ENCODE measurements at places on chromosomes 13 and 19.

DNA sequence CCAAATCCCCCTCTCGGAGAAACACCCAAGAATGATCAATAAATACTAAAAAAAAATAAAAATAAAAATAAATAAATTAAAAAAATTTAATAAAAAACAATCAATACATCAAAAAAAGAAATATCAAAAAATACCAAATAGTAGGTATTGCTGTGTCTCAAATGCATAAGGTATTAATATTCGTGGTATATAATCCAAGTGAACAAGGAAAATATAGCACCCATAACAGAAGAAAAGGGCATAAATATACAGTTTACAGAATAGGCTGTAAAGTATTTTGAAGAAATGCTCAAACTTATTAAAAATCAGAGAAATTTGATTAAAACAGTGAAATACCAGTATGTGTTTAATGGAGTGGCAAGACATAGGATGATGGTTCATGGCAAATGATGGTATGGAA lies 7.6 kb upstream of the ZNF227 start:
- DNase-seq, result no peak

- no peak for DNase-seq
Observed at GRCh38 chr19:48418317-48419064, 25.0 kb downstream of the GRIN2D start.

DNA sequence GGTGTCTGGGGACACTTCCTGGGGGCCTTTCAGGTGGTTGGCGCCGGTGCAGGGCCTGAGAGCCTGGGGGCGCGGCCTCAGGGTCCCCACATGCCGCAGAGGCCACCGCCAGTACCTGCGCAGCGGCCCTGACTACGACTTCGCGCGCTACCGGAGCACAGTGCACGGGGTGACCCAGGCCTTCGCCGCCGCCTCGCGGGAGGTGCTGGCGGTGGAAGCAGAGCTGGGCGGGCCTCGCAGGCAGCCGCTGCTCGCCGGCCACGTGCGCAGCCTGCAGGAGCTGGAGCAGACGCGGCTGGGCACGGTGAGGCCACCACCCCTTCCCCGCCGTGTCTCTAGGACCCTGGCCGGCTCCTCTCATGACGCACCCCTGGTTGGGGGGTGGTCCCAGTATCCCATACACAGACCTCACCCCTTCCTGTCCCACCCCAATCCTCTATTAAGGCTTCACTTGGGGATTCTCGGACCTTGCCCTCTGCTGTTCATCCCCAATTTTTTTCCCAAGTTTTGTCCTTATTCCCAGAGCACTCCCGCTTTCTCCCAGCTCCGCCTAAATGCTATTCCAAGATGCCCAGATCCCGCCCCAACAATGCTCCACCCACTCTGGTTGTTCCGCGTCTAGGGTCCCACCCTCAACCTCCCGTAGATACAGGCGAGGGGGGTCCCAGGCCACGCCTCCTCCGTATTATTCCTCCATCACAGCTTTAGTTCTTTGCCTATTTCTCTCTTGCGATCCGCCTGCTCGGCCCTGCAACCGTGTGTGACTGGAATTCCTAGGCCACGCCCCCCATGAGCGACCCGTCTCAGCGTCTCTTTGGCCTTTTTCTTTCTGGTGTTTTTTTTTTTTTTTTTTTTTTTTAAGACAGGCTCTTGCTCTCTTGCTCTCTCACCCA lies 1.0 kb downstream of the REX1BD start:
- DNase-seq, result peak; percentile 71

DNA sequence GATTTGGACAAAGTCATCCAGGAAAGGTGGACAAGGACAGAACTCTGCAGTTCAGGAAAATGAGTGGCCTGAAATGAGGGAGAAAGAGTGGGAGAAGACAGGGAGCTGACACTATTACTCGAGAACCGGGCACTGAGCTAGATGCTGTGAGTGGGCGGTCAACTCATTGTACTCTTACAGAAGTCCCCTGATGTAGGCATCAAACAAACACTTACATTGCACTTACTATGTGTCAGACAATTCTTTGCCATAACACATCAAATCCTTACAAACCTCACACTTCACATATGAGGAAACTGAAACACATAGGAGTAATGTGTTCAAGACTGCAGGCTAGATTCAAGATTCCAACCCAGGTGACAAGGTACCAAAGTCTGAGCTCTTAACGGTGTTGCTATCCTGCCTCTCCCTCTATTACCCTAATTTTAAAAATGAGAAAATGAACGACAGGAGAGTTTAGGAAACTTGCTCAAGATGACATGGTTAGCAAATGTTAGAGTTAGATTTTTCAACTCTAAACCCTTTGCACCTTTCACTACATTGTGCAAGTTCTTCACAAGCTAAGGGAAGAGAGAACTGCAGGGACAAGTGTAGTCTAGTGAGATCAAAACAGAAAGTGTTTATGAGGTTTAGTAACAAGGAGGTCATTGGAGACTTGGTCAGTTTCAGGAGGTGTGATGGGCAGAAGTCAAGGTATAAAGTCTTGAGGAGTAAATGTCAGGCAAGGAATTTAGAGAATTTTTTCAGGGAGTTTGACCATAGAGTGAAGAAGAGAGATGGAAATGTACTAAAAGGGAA lies 4.9 kb upstream of the MEDAG start:
- no peak for DNase-seq

- DNase-seq, result no peak
Observed at GRCh38 chr13:113207890-113208420, 514 bp downstream of the PCID2 start.

- no peak for DNase-seq
Observed at GRCh38 chr13:27619093-27619727, 1.1 kb downstream of the LNX2 start.

- DNase-seq, result peak; percentile 51
Observed at GRCh38 chr13:42380420-42381164, 108.6 kb downstream of the AKAP11 start.

GRCh38 chr13:47459512-47459911 lies 541.6 kb downstream of the SUCLA2 start:
- DNase-seq, result no peak

DNA sequence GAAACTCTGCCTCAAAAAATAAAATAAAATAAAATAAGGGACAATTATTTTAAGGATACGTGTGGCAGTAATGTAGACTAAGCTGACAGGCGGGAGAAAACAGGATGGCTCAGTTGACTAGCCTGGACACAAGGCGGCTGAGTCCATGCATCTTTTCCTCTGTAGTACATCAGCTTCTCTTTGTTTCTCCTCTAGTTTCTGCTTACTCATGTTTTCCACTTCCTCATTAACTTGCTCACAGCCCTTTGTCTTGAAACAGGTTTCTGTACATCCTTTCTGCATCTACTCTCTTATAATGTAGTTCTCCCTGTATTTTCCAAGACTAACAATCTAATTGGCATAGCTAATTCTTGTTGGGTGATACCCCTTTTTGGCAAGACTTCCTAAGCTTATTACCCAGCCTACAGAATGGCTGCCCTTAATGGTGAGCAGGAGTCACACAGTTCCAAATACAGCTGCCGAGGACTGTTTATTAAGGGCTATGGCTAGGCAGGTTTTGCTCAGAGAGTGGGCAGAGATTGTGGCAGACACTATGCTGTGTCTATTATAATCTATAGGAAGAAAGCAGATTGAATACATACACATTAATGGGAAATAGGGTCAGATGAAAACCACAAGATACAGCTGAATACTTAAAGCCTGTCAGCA lies 58.7 kb upstream of the KLF5 start:
- DNase-seq, result no peak

GRCh38 chr19:47032171-47032811 lies 12.7 kb downstream of the NPAS1 start:
- DNase-seq, result peak; percentile 57

DNA sequence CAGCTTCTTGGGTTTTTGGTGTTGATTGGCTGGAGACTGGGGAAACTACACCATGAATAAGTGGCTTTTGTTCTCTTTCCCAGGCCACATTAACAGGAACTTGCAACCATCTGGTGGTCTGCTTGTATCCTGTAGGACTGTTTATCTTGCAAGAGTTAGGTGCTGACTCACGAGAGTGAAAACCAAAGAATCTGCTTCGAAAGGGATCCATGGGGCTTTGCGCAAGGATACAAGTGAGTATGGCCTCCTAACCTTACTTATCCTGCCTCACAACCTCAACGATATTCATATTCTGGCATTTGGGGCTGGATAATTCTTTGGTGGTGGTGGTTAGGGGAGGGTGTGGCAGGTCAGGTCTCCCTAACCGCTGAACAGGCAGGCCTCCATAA lies 4.7 kb upstream of the SIGLECL1 start:
- no peak for DNase-seq

- no peak for DNase-seq
Observed at GRCh38 chr13:40109351-40109844, 453.9 kb downstream of the COG6 start.

DNA sequence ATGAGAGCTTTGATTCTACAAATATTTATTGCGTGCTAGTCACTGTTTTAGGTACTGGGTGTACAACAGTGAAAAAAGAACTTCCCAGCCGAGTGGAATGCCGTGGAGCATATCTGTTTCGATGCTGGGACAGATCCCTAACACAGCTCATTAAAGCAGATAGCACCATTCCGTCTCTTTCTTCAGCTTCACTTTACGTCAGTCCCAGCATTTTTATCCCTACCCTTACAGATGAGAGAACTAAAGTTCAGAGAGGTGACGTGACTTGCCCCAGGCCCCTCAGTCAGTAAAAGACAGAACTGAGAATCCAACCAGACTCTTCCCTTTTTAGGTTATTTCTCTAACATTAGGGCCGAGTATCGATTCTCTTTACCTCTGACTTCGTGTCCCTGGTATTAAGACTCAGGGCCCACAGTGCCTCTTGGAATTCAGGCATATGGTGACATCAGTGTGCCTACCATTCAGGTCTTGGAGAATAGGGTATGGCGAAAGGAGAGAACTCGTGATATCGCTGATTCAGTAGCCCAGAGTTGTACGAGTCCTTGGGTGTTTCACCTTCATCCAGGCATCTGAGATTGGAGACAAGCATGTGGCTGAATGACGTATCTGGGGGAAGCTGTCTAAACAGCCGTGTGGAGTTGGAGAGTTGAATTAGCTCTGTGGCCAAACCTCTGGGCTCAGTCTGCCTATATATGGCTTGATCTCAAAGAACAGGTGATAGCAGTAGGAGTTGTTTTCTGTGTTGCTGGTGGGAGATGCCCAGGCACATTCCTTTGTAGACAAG lies 27.1 kb downstream of the ACTN4 start:
- no peak for DNase-seq

- peak; percentile 58 for DNase-seq
Observed at GRCh38 chr13:75219479-75220237, 262.3 kb downstream of the TBC1D4 start.

GRCh38 chr13:97696921-97697320 lies 256.6 kb upstream of the IPO5 start:
- no peak for DNase-seq

DNA sequence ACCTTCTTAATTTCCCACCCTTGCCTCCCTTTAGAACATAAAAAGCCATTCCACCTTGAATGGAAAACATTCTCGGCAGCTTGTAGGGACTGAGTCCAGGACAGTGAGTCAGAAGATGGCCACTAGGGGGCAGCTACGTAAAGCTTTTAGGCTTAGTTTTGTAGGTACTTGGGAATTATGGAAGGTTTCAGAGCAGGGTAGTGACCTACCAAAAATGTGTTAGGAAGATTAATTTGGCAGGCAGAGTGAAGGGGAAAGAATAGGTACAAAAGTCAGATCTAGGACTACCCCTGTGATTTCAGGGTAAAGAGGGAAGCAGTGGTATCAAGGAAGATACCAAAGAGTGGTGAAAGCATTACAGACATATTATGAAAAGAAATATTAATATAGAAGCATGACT lies 198.4 kb downstream of the NDFIP2 start:
- DNase-seq, result no peak

- no peak for DNase-seq
Observed at GRCh38 chr13:51839711-51840540, 5.1 kb downstream of the TMEM272 start.

DNA sequence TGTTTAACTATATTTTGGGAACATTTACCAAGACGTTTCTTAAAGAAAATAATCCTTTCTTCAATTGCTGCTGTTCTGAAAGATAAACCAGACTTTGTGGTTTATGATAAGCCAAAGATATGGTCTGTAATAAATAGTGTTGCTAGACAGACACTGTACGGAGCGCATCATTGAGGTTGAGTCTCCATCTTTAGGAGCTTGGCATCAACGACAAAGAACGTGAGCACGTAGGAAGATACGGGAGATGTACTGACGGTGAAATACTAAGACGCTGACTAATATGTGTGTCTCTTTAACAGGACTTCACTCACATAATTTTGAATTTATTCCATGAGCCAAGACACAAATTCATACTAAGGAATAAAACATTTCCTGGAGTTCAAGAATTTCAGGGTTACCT lies 16.2 kb downstream of the TEX29 start:
- no peak for DNase-seq

DNA sequence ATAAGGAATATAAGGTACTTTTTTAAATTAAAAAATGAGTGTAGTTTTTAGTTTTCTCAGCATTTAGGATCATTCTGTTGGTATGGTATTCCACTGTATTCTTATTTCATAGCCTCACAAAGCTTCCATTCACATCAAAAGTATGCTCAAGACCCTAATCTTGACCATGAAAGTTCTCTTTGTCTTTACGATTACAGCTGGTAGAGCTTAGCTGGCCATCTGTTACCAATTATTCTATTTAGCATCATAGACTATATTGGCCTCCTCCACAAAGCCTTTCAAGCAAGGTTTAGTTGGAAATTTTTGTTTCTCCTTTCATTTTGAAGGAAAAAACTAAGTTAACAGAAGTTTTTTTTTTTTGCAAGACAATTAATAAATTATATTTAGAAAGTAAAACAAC lies 245.1 kb downstream of the KCTD12 start:
- no peak for DNase-seq

- no peak for DNase-seq
Observed at GRCh38 chr13:79225487-79226232, 180.4 kb downstream of the RBM26 start.

GRCh38 chr13:66225072-66225471 lies 1005.1 kb downstream of the PCDH9 start:
- DNase-seq, result no peak

- no peak for DNase-seq
Observed at GRCh38 chr13:108549934-108550333, 79.5 kb upstream of the MYO16 start.

GRCh38 chr19:13959962-13960862 lies 7.9 kb downstream of the DCAF15 start:
- no peak for DNase-seq

- DNase-seq, result no peak
Observed at GRCh38 chr13:98415326-98416070, 161.4 kb downstream of the STK24 start.

DNA sequence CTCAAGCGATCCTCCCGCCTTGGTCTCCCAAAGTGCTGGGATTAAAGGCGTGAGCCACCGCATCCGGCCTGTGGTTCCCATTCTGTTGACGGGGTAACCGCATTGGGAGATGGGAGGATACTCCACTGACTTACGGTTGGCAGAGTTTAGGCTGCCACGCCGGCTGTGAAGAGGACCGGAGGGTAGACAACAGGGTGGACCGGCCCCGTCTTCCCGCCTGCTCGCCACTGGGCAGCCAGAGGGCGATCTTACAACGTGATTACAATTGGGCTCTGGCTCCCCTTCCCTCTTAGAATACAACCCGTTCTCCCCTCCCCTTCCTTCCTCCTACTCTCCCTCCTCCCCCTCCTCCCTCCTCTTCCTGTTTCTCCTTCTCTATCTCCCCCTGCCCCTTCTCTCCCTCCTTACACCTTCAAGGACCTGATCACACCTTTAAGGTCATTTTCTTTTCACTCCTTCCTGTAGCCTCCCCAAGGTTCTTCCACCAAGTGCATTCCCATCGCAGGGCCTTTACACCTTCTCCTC lies 957 bp upstream of the CCDC194 start:
- DNase-seq, result no peak

GRCh38 chr19:45071545-45071938 lies 4.7 kb downstream of the ZNF296 start:
- DNase-seq, result no peak

All from CD4-positive, alpha-beta T cell treated with Interferon gamma for 1 hour (primary cell).